ENCODE measurements at places on chromosomes 1 and 21.

- DNase-seq: no peak
Measured at GRCh38 chr1:1088029-1088800, 14.1 kb upstream of the RNF223 start.

- no peak for DNase-seq
Measured at GRCh38 chr1:231861541-231862481, 235.2 kb downstream of the DISC1 start.

GRCh38 chr21:20883408-20883800 is 114.8 kb upstream of the NCAM2 start:
- DNase-seq: no peak

DNA sequence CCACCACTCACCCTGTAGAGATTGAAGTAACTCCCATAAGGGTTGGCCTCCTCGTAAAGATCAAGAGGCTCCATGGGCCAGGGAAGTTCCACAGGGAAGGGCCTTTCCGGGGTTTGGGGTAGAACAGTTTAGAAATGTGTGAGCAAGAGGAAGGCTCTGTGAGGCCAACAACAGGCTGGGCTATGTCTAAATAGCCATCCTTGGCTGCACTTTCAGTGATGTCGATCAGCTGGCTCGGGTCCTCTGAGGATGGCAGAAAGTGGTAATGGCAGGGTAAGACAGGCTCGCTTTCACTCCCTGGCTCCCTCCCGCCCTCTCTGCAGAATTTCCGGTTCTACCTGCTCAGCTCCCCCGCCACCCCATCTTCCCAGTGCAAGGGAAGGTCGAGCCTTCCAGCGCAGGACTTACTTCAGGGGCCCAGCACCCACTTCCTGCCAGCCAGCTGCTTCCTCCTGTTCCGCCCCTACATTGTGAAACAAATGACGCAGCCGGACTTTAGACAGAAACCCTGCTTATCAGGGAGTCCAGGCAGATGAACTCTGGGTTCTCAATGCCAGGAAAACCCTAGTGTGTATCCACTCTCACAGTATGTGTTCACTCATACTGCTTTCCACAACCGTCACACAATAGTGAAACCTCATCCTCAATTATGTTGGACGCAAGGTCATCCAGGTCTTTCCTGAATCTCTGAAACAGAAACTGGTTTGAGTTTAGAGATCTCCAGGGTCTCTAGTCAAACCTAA is 7.3 kb downstream of the F11R start:
- no peak for DNase-seq

DNA sequence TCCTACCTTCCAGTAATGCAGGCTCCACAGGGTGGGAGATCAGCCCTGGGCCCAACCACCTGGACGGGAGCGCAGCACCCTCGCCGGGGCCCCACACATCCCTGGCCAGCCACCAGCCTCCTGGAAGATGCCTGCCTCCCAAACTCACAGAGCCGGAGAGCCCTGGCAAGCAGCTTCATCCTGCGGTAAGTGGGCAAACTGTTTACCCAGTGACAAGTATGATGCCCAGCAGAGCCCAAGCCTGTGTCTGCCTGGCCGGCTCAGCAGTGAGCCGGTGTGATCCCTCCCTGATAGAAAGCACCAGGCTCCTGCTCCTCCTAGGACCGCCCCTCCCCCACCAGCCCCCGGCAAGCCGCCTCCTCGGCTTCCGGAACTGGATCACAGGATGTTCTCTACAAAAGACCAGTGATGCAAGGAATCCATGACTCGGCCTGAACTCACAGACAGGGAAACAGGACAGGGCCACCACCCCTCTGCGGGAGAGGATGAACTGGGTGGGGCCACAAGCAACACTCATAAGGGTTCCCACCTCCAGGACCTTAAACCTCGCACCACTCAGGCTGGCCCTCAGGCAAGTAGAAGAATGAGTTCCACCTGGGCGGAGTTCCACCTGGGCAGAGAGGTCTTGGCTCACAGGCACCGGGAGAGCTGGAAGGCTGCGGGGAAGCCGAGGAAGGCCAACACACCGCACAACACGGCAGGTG is 7.9 kb downstream of the ACOT7 start:
- DNase-seq: no peak

DNA sequence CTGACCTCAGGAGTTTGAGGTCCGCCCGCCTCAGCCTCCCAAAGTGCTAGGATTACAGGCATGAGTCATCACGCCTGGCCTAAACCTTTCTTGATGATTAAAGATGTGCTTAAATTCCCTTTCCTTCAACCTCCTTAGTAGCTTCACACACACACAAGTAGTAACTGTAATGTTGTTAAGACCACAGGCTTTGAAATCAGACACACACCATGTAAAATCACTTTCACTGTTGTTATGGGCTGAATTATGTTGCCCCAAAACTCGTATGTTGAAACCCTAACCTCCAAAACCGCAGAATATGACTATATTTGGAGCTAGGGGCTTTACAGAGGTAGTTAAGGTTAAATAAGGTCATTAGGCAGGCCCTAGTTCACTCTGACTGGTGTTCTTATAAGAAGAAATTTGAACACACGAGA is 180.2 kb downstream of the NR5A2 start:
- DNase-seq: no peak

DNA sequence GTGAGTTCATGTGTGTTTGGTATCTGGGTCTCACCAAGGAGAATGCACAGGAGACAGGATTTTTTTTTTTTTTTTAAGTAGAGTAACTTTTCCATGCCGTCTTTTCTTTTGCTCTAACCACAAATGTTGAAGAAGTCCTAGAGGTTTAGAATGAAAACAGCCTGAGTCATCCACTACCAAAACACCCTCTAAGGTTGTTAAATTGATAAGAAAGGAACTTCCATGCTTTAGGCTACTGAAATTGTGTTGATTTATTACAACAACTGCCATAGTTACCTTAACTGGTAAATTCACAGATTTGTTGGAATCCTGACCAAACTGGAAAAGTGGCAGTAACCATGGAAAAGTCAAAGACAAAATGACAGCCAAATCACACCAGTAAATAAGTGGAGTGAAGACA is 375.6 kb downstream of the AMY1C start:
- no peak for DNase-seq

GRCh38 chr1:210372931-210373627 is 44.4 kb downstream of the HHAT start:
- no peak for DNase-seq

DNA sequence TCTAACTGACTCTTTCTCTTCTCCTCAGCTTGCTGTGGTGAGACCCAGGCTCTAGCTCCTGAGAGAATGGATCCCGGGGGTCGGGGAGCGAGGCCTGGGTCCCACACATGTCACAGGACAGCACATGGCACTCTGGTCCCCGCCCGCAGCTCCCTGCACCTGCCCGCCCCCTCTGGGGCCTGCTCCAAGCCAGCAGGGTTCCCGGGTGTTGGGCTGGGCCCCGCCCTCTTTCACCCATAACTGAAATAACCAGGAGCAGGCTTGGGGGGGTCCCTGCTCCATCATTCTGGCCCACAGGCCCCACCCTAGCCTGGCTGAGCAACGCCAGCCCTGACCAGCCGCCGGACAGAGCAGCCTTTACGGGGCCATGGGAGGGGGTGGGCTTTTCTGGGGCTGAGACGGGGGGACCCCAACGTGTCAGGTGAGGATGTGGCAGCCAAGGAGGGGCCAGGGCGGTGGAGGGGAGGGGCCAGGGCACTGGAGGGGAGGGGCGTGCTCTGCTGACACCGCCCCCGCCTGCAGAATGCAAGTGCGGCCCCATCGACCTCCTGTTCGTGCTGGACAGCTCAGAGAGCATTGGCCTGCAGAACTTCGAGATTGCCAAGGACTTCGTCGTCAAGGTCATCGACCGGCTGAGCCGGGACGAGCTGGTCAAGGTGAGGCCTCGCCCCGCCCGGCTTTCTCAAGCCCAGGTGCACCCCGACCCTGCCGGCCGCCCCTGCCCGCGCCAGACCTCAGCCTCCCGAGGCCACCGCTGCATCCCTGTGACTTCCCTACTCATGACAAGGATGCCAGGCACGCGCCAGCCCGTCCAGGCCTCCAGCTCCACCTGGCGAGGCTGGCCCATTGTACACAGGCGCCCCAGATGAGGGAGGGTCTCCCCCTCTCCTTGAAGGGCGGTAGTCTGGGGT is 19.4 kb downstream of the COL6A1 start:
- no peak for DNase-seq

- DNase-seq: peak; percentile 72
Measured at GRCh38 chr1:214310777-214311690, 30.1 kb downstream of the SMYD2 start.

- no peak for DNase-seq
Measured at GRCh38 chr1:180152588-180152987, 2.1 kb upstream of the QSOX1 start.

DNA sequence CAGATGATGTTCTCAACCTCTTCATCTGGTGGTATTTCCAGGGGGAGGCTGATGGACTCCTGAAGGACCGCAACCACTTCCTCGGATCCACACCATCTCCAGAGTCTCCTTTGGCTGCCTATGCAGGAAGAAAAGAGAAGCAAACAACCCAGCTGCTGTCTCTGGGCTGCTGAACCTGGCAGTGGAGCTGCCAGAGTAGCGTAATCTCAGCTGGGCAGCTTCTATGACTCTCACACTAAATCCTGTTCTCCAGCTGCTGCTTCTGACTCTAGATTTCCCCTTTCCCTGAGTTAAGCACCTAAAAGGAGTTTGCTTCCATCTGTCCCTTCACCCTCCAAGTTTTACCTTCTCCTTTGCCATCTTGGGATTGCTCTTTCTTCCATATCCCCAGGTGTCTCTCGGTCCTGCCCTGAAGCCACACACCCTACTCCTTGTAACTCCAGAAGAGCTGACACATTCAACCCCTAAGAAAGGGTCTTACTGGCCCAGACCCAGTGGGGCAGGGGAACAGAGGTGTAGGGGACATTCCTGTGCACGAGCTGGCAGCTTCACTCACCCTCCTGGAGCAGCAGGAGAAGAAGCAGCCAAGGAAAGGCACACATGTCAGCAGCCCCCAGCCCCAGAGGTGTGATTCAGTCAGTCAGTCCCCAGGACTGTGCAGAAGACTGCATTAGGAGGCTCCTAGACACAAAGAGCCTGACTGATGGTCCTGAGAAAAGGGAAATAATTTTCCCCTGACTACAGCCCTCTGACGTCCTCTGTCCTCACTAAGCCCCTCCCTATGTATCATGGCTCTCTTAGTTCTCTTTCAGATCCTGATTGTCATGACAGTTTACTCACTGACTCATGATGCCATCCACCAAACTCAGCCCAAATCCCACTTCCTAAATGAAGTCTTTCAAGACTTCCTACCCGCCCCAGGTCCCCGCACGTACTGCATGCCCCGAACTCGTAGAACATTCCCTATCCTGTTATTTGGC is at the start of gene SLAMF9:
Gene SLAMF9, minus strand, starts transcription at position 702 of the 980 bp plus-strand sequence. Its CDS starts 100 bp downstream, at position 602.
- no peak for DNase-seq

DNA sequence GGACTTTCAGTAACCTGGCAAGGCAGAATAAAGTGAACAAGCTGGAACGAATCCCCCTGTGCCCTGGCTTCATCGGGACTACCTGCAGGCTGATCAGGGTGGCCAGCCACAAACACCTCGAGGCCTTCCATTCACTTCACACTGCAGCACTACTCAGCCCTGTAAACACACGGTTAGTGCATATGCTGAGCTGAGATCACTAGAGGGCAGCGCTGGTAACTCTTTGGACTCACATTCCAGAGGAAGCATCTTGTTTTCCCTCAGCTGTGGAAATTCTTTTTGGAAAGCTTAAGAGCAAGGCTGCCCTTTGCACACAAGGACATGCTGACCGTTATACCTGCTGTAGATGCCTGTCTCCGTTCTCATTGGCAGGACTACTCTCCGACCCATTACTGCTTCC is 32.1 kb downstream of the PCSK9 start:
- no peak for DNase-seq

- DNase-seq: no peak
Measured at GRCh38 chr21:35081861-35082260, 32.8 kb upstream of the RUNX1 start.

GRCh38 chr1:233443040-233443760 is 115.7 kb downstream of the MAP3K21 start:
- DNase-seq: no peak

DNA sequence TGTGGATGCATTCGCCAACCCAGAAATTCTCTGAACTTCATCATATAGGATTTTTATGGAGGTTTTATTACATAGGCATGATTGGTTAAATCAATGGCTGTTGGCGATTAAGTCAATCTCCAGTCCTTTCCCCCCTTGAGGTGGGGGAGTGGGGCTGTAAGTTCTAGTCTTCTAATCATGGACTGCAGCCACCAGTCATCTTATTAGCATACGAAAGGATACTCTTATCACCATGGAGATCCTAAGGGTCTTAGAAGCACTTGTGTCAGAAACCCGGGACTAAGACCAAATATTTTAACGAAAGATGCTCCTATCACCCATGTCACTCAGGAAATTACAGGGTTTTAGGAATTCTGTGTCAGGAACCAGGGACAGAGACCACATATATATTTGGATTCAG is 36.3 kb downstream of the SDCCAG8 start:
- DNase-seq: no peak

- DNase-seq: no peak
Measured at GRCh38 chr1:204706838-204707509, 21.4 kb upstream of the LRRN2 start.

DNA sequence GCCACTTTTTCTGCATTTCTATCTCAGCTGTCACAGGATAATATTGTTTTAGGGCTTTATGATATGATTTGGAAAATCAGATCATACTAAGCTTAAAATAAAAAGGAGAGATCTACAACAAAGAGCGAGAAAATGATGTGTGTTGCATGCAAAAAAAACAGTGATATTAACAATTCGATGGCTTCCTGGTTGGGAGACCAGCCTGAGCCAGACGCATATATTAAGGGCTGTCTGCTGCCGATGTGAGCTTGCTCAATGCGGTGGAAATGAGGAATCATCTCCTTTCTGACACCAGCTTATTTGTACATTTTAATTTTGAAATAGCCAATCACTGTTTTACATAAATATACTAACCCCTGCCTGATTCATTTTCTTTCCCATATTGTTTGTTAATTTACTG is 862.6 kb downstream of the USP25 start:
- no peak for DNase-seq

GRCh38 chr1:91092503-91092902 is 70.7 kb upstream of the ZNF644 start:
- DNase-seq: no peak

- no peak for DNase-seq
Measured at GRCh38 chr1:175197531-175197930, 5.0 kb upstream of the KIAA0040 start.

DNA sequence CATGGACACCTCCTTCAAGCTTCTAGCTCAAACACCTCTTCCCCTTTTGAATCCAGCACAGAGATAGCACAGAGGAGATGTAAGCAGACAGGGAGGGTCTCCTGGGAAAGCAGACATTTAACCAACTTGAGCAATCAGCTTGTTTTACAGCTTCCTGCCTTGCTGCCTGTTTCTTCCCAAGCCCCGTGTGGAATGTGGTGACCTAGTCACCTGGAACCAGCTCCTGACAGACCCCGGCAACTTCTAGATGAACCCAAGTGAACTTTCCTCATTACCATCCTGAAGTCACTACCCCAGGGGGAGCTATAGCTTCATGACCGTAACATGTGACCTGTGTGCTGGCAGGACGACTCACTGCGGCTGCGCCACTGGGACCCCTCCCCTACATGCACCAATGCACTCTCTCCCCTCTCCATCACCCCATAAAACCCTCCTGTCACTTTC is 24.1 kb upstream of the TTF2 start:
- no peak for DNase-seq

GRCh38 chr1:225995919-225996864 is 3.0 kb downstream of the SDE2 start:
- DNase-seq: no peak

GRCh38 chr1:247210062-247210375 is 38.2 kb upstream of the ZNF124 start:
- DNase-seq: no peak

Measured in NCI-H524 treated with DMSO at 0.1 percent for 48 hours (cell line).